Pulmonary artery endothelial cell (primary cell): ENCODE measurements at places on chromosomes 16 and 17.

GRCh38 chr17:77437017-77437416 lies 296.2 kb downstream of the SEC14L1 start:
- DNase-seq, result no peak

GRCh38 chr17:51319186-51319585 lies 58.8 kb downstream of the UTP18 start:
- no peak for DNase-seq

- DNase-seq, result no peak
Measured at GRCh38 chr16:51337662-51338061, 186.6 kb upstream of the SALL1 start.

GRCh38 chr17:77516902-77517301 lies 376.1 kb downstream of the SEC14L1 start:
- no peak for DNase-seq
